ENCODE measurements at places on chromosomes 13 and 19.

DNA sequence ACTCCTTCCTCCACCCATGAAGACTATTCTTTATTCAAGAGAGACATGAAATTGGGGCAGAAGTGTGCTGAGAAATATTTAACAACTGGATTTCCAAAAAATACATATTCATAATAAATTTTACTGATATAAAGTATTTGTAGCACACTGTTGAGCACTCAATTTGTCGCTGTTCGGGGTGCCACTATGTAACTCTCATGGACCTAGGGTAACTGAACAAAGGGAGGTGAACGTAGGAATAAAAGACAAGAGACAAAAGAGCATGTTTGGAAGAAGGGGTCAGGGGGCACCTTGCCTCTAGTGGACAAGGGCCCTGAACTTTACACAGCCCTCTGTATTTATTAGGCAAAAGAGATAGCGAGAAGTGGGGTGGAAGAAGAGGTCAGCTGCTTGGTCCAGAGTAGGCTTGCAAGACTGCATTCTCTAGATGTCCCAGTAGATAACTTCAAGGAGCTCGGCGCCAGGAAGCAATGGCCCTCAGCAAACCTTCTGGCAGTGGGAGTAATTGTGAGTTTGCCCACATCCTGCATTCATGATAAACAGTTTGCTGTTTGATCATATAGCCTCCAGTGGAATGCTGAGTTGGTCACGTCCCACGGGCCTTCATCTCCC, 4.5 kb upstream of the ZNF175 start:
- DNase-seq, result no peak

GRCh38 chr13:112800057-112800456, 110.2 kb downstream of the ATP11A start:
- DNase-seq, result no peak

GRCh38 chr19:35352177-35352447, 4.4 kb downstream of the FFAR1 start:
- DNase-seq, result no peak

DNA sequence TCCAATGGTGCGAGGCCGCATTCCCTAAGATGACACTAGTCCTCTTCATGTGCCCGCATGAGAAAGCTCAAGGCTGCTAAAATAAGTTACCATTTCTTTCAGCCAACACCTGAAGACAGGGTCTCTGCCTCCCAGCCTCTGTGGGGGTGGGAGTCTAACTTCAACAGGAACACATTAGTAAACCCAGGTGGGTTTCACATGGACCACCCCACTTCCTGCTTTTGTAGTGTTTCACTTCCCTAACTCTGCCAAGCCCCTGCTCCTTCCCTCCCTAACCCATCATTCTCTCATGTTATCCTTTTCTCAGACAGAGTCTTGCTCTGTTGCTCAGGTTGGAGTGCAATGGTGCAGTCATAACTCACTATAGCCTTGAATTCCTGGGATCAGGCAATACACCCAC, 783.6 kb downstream of the UQCRFS1 start:
- DNase-seq, result no peak

GRCh38 chr19:15318241-15318691, 14.1 kb downstream of the BRD4 start:
- DNase-seq, result no peak

GRCh38 chr19:55304279-55304978, 20.6 kb downstream of the BRSK1 start:
- no peak for DNase-seq

DNA sequence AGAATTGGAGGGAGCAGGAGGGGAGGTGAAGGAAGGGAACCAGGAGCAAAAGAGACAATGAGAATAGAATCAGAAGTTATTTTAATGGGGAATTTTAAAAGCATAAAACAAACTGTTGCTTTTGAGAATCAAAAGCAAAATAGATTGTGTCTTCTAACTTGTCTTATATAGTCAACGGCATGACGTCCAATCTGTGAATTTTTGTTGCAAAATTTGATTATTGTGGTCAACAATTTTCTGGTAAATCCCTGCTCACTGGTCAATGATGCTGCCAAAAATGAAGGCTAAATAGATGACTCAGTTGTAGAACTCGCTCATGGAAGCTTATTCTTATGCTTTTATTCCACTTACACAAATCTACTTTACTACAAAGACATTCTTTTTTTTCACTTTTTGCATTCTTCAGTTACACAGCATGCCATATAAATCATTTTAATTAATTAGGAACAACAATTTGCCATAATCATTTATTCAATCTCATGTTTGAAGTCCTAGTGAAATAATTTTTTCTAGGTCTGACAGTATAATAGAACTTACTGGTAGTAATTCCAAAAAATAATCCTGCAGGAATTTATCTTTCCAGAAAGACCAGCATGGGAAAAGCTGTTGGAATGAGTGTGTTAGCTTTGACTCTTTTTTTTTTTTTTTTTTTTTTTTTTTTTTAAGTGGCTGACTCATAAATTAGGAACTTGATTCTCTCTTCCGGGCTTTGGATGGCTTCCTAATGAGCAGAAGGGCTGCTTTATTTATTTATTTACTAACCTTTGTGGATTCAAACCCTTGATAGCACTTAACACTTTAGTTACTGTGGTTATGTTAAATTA, 256.9 kb downstream of the SPRY2 start:
- no peak for DNase-seq

GRCh38 chr13:23630349-23631093, 60.3 kb downstream of the TNFRSF19 start:
- no peak for DNase-seq

GRCh38 chr13:32408296-32409000, 19.5 kb downstream of the N4BP2L1 start:
- no peak for DNase-seq

Data from T-helper 9 cell (primary cell).